ENCODE measurements at places on chromosomes 7 and 10.
A peak's percentile ranks its signal among the peaks of the same experiment; 100 is the strongest.

GRCh38 chr7:124027236-124027635 is 5.6 kb downstream of the TMEM229A start:
- DNase-seq, result no peak

- peak; percentile 79 for DNase-seq
Measured at GRCh38 chr7:91683823-91684222, 196.7 kb downstream of the MTERF1 start.

DNA sequence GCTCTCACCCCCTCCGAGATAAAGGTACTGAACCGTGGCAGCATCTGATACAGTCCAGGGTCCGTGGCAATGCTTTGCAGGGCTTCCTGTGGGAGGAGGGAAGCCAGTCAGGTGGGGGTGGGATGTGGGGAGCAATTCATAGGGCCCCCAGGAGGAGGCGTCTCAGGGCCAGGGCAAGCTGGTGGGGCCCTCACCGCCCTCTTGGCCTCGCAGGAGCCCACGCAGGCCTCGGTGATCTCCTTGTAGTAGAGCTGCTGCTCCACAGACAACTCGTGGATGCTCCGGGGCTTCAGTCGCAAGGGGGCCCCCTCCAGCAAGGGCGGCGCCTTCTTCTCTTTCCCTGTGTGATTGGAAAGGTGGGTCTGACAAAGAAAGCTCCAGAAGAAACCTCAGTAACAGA is 7.2 kb downstream of the TAF6 start:
- no peak for DNase-seq

DNA sequence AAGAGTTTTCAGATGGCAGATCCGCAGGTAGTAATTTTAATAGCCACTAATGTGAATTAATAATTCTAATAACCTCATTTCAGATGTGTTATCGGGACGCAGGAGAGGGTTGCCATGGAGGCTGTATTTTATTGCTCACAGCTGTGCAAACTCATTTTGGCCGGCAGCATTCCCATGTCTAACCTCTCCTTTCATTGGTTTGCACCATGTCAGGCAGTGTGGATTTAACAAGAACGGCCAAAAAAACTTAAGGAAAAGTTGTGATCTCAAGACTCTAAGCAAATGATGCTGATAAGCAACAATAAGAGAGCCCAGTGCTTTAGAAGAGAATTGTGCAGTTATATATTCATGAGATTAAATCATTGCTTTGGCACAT is 88.7 kb upstream of the NRP1 start:
- DNase-seq, result no peak

- no peak for DNase-seq
Measured at GRCh38 chr10:104011904-104012303, 45.0 kb downstream of the SLK start.

Data from brain microvascular endothelial cell (primary cell).